Muscle of leg (tissue), 16 donors: ENCODE measurements at places on chromosomes 5 and 9. TPM values are rescaled to one million over a fixed set of nuclear protein-coding genes. Genes with fewer than 3 reads are reported as not detected.

CARD19 gene
- total RNA-seq: 47.4 TPM

GPBP1 gene
- 91.0 TPM for total RNA-seq

C9orf50 gene
- not detected for total RNA-seq

DEPDC1B gene
- 3.6 TPM for total RNA-seq

LCN2 gene
- 0.09 TPM for total RNA-seq

KCNMB1 gene
- total RNA-seq: 0.22 TPM

CARTPT gene
- not detected for total RNA-seq

PIP5K1B gene
- 1.2 TPM for total RNA-seq

PHF24 gene
- 0.09 TPM for total RNA-seq

PNPLA7 gene
- total RNA-seq: 0.80 TPM

FAM120AOS gene
- 28.4 TPM for total RNA-seq

BHMT2 gene
- total RNA-seq: 2.7 TPM

ADCY2 gene
- total RNA-seq: 17.5 TPM

IFNB1 gene
- not detected for total RNA-seq

TAS2R1 gene
- not detected for total RNA-seq

ANKRD34B gene
- 0.13 TPM for total RNA-seq

EQTN gene
- 0.13 TPM for total RNA-seq

AGXT2 gene
- 0.04 TPM for total RNA-seq

SEC61B gene
- 113 TPM for total RNA-seq

POMT1 gene
- 25.1 TPM for total RNA-seq

FBXW2 gene
- 22.6 TPM for total RNA-seq

BTNL3 gene
- total RNA-seq: not detected

CNTLN gene
- total RNA-seq: 13.7 TPM

PJA2 gene
- total RNA-seq: 92.2 TPM

NTRK2 gene
- 35.6 TPM for total RNA-seq

SLC25A2 gene
- total RNA-seq: 0.22 TPM

ADRB2 gene
- 1.4 TPM for total RNA-seq

FBLL1 gene
- 0.62 TPM for total RNA-seq

ZER1 gene
- total RNA-seq: 14.2 TPM

ZFP37 gene
- 5.5 TPM for total RNA-seq

FGD3 gene
- 2.8 TPM for total RNA-seq

DMGDH gene
- total RNA-seq: 2.0 TPM

SV2C gene
- total RNA-seq: under 0.01 TPM

CCNJL gene
- total RNA-seq: 3.8 TPM

FREM1 gene
- total RNA-seq: 23.2 TPM

NUTM2G gene
- not detected for total RNA-seq

TPM2 gene
- total RNA-seq: 5,909 TPM

PTGES gene
- 7.9 TPM for total RNA-seq

DMRT2 gene
- 23.4 TPM for total RNA-seq

RRAGA gene
- total RNA-seq: 26.6 TPM

ARID3C gene
- total RNA-seq: 0.09 TPM

RANBP3L gene
- 0.40 TPM for total RNA-seq

LRRC19 gene
- not detected for total RNA-seq

SMIM27 gene
- total RNA-seq: 15.3 TPM

MAMDC2 gene
- total RNA-seq: 9.0 TPM
